ENCODE measurements at places on chromosomes 7 and 10.
A peak's percentile ranks its signal among the peaks of the same experiment; 100 is the strongest.

GRCh38 chr7:41750661-41751540 lies 48.0 kb upstream of the INHBA start:
- DNase-seq = no peak

DNA sequence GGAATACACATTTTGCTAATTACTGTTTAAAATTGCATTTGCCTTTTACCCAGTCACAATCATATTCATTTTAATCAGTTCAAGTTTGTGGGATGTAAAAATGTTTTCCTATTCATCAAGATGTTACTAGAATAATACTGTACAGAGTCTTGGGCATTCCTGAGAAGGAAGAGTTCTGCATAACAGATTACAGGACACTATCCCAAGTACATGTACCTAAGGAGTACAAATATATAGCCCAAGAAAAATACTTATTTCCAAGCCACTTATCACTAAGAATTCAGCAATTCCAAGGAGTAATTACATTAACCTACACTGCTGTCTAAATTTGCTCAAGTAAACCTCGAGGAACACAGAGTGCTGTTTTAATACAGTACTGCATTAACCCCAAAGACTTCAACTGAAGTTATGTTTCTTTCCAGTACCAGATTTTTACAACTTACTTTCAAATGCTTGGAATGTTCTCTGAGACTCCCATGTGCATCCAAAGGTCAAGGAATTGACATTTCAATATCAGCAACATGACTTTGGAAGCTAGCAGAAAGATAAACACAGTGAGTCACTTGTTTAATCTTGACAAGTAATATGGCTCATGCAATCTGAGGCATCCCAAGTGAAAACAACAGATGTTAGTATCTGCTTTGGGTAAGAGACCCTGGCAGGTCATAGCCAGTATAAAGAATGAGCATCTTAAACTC lies 125.4 kb upstream of the BET1 start:
- DNase-seq = no peak

DNA sequence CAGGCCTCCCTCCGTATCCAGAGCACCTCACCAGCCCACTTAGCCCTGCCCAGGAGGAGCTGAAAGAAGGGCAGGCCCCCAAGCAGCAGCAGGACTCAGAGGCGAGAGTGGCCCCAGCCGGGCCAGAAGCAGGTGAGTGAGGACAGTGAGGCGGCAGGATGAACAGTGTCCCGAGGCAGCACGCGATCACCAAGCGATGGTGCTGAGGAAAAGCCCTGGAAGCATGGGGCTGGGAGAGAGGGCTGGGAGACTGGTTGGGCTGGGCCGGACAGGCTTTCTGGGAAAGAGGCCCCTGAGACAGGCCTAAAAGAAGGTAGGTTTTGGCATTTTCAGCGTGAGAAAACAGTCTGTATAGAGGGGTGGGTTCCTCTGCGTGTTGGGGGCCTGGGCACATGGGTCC lies 16.4 kb downstream of the ZNF783 start:
- no peak for DNase-seq

DNA sequence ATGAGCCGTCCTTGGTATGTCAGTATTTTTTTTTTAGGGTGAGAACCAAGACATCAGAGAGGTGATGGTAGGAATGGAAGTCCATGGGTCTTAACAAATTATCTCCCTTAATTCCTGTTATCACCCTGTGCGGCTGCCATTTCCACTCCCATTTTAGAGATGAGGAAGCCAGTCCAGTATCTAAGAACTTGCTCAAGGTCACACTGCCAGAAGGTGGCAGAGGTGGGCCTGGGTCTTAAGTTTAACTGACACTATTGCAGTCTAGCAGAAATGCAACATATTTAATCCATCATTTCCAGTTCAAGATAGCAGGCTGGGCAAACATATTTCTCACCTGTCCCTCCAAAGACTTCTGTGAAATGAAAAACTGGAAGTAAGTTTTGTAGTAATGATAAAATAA lies 108.3 kb downstream of the GLI3 start:
- DNase-seq = no peak

GRCh38 chr7:561631-562373 lies 42.2 kb upstream of the PDGFA start:
- no peak for DNase-seq

DNA sequence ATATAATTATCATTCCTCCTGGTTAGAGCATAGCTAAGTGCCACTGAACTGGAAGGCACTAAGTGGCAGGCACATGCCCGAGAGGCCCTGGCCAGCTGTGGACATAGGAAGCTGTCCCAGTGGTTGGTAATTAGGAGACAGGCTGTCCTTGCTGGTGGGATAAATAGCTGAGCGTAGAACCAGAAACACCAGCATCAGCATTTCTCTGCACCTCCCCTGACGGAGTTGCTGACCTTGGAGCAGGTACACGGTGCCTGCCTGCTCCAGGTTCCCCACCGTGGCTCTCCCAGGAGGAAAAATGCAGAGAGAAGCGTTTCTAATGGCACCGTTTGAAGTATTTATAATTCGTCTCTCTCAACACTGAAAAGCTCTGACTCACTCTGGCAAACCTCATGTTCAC lies 5.6 kb upstream of the ABLIM1 start:
- DNase-seq = no peak

DNA sequence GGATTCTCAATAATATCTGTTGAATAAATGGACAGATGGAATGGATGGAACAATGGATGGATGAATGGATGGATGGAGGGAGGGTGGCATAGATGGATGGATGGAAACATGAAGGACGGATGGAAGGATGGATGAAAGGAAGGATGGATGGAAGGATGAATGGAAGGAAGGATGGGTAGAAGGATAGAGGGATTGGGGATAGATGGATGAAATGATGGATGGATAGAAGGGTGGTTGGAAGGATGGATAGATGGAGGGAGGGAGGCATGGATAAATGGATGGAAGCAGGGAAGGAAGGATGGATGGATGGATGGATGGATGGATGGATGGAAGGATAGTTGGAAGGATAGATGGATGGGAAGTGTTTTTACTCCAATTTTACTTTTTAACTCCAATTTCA lies 35.4 kb downstream of the AKR1B15 start:
- no peak for DNase-seq

DNA sequence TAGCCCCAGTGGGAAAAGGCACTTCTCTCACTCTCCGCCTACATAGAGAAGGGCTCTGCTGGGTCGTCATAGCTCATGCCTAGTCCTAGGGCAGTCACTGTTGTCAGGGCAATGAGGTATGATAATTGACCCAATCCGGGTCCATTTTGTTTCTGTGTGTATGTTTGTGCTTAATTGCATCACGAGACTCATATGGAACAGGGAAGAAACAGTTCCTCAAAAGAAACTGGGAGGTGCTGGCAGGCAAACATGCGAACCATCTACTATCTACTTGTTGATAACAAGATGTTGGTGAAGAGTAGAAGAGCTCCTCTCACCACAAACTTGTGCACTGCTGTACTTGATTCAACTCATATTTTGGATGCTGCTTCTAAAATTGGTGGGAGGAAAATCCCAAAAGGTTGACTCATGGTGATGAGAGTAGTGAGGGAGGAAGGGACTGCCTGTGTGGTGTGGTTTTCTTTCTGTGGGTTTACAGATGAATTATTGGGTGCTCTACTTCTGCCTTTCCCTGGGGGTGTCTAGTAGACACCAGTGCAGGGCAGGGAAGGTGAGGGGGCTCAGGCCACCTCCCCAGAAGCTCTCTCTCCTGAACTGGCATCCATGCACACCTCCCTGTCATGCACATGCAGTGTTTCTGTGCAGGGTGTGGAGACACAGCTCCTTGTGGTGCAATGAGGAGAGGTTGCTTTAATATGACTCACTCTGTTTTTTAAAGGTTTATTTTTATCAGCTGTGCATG lies 29.4 kb downstream of the LSMEM1 start:
- no peak for DNase-seq

DNA sequence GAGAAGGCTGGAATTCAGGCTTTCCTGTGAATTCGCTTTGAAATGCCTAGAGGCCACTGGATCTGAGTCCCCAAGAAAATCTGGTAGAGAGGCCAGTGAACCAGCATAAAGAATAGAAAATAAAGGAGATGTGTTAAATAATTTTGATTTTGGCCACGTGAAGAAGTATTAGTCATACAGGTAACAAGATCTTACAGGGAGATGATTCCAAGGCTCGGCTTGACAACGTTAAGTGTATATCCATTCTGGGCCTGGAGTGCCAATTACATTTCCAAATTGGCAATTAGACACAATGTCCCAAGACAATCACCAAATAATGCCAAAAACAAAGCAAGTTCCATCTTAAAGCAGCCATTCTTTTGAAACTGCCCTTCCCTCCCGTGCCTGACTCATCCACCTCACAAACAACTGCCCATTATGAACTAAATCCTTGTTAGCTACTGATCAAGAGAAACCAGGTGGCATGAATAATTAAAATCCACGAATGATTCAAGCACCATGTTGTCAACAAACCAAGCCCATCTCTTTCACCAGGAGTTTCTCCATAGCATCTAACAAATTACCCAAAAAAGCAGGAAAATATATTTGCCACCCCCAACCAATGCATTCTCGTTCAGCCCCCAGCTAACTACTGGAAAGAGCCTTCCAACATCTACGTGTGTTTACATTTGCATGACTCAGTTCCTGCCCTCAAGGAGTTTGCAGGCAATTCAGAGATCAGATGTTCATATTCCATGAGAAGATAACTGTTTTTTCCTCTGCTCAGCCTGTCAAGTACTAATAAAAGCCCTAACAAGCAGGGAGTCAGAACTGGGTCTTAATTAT lies 8.5 kb downstream of the KCNMA1 start:
- DNase-seq = no peak

- no peak for DNase-seq
Measured at GRCh38 chr10:99558708-99559107, 26.0 kb downstream of the NKX2-3 start.

DNA sequence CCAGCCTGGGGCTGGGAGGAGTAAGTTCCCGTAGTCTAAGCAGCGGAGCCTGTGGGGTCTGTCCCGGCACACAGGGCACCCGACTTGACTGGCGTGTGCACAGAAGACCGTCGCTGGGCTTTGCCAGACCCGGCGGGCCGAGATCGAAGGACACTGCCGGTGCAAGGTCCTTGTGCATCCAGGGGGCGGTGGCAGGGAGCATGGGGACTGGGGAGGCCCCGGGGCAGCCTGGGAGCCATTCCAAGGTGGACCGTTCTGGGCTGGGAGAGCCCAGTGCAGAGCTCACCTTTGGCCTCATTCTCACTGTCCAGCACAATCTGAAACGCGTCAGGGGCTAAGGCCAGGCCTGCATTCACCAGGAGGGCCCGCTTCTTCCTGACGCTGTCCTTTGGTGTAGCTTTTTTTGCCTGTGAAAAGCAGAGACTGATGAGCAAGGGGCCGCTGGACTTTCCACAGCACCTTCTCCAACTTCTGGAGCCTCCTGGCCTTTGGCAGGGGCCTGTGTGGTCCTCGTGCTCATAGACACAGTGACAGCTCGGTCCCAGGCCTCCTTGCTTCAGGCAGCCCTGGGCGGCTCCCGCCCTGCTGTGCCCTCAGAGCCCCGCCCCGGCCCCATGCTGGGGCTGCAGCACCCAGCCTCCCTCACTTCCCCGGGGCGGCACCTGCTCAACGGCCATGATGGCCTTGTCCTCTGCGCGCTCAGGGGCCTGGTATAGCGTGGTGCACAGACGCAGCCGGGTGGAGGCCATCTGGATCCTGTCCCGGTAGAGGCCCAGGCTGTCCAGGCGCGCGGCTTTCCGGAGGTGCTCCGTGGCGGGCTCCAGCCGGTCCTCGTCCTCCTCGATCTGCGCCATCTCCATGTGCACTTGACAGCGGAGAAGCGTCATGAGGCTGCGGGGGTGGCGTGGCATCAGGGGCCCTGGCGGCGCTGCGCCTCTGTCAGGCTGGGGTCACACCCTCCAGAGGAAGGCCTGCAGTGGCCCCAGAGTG lies 20.3 kb downstream of the CFAP46 start:
- DNase-seq = no peak

GRCh38 chr7:70660154-70660818 lies 471.7 kb upstream of the GALNT17 start:
- DNase-seq = peak; percentile 8

- DNase-seq = peak; percentile 38
Measured at GRCh38 chr7:131027287-131027773, 293.3 kb upstream of the KLF14 start.

DNA sequence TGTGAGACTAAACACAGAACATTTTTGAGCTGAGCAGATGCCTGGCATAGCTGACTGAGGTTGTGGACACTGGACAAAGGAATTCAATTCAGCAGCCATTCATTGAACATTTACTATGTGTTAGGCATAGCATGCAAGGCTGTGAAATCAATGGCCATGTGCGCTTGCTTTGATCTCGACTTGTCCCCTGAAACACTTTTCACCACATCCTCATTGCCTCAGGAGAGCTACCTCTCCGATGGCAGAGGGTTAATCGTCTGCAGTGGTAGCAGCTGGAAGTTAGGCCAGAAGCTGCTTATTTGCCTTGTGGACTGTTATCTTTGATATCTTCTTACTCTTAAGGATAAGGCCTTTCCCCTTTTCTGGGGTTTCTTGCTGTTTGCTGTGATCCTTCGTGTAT lies 297.8 kb downstream of the AUTS2 start:
- DNase-seq = no peak

DNA sequence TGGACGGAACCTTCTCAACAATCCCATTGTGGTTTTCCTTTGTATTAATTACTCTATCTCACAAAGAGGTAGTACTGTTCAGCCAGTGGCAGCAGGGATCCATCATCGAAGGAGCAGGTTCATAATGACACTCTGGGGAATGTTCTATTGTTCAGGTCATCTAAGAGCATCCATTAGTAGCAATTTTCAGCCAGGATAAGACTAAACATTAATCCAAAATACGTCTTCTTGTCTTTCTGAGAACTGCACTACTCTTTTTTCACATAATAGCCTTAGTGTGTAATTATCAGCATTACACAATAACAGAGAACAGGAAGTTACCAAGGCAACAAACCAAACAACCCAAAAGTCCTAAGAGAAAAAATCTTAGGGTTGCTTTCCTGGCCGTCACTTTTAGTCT lies 259.5 kb upstream of the VWC2 start:
- DNase-seq = no peak

DNA sequence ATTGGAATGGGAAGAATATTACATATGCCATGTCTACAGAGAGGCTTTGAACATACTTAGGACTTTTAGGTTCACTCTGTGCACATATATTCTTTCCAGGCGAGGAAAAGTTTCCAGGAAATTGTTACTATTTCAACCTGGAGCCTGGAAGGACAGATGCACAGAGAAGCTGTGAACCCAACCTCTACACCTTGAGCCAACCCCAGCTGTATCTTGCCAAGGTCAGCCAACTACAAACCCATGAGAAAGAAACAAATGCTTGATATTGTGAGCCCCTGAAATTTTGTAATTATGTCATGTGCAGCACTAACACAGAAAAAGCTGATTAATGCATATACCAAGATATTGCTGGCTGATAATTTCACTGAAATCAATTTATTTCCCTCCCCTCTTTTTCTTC lies 404.9 kb downstream of the GLRX3 start:
- DNase-seq = no peak

GRCh38 chr7:139798221-139798620 lies 20.4 kb upstream of the HIPK2 start:
- DNase-seq = no peak

DNA sequence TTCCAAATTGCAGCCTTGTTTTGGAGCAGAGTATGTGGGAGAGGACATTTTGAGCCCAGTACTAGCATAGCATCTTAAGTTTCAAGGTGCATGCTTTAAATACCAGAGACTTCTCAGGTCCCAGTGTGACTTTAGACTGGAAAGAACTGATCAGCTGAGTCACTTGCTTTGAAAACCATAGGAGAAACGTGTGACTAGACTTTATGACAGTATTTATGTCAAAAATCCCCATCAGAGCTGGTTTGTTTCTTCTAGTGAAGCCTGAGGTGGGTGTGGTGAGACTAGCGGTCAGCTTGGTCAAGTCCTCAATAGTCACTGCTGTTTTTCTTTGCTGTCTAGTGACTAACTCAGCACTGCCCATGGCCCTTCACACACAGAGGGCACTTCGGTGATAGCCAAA lies 724.2 kb downstream of the GATA3 start:
- no peak for DNase-seq
